ENCODE measurements at places on chromosomes 16 and 17.

DNA sequence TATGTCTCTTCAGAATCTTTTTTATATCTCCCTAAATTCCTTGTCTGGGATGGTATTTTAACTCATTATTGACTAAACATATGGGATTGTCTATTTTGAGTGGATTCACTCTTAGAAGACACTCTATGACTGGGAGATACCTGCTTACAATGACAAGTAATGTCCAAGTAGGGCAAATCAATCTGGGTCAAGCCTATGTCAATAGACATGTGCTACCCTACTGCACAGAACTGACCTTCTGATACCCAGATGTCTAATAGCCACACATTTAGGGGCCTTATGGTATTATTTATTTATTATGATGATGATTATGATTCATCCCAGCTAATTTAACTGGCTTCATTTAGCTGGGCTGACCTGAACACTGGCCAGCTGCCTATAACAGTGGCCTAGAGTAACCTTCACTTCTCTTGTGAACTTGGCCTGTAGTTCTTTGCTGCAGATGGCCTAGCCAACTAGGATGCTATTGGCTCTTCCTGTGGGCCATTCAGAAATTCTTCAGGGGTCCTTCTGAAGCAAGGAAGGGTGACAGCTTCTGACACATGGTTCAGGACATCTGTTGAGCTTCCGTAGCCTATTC lies 138.0 kb downstream of the ANKFN1 start:
- DNase-seq, result no peak

DNA sequence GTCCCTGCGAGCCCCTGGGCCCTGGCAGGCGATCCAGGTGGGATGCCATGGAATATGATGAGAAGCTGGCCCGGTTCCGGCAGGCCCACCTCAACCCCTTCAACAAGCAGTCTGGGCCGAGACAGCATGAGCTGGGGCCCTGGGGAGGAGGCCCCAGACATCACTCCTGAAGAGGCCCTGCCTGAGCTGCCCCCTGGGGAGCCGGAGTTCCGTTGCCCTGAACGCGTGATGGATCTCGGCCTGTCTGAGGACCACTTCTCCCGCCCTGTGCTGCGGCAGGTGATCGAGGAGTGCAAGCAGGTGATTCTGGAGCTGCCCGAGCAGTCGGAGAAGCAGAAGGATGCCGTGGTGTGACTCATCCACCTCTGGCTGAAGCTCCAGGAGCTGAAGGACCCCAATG lies 33.1 kb downstream of the CDRT15L2 start:
- no peak for DNase-seq

- no peak for DNase-seq
Measured at GRCh38 chr16:4780235-4780634, 7.9 kb downstream of the SEPTIN12 start.

DNA sequence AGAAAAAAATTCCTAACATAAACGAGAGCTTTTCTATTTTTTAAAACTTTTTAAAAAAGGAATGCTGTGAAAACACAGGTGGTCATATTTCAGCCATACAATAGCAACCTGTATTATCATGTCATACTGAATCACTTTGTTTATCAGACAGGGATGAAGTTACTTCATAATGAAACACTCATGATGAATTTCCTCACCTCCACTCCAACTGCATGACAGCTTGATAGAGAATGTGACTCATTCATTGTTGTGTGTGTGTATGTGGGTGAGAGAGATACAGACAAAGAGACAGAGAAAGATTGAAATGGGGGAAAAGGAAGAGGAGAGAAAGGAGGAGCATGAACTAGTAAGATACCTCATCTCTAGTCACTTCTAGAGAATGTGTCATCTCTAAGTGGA lies 109.0 kb downstream of the SYCE1L start:
- no peak for DNase-seq

DNA sequence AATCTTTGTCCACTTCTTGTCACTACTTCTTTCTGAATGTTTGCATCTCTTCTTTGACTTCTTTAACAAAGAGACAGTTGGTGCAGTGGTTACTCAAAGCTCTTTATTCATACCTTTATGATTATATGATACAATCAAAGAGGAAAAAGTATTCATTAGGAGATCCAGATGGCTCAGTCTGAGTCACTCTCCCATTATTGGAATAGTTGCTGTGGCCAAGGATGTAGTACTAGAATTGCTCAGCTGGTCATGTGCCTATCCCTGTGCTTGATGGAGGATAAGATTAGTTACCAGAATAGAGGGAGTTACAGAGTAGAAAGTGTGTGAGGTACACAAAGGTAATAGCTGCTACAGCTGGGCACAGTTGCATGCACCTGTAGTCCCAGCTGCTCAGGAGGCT lies 18.3 kb downstream of the BCAS3 start:
- no peak for DNase-seq

DNA sequence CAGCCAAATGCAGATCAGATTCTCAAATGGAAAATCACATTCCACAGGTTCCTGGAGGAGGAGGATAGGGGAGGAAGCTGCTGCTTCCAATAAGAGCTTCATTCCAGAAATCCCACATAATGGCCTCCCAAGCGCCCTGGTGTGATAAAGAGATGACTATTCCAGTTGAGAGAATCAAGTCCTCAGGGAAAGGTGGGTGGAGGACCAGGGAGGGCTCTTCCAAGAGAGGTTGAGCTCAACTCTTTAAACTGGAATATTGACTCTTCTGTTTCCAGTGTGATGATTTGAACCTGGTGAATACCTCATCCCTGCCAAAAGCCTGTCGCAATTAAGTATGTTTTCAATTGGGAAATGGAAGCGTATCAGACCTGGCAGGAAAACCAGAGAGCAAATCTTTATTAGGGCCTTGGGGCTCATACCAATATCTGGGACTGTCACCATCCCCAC lies 81.4 kb upstream of the DYNLRB2 start:
- DNase-seq, result no peak

GRCh38 chr17:80646328-80646727 lies 101.7 kb downstream of the RPTOR start:
- no peak for DNase-seq

Data from central memory CD8-positive, alpha-beta T cell (primary cell).